WTC11 (cell line): ENCODE measurements at places on chromosomes 13 and 19. TPM values are rescaled to one million over a fixed set of nuclear protein-coding genes. Genes with fewer than 3 reads are reported as not detected.
A peak's percentile ranks its signal among the peaks of the same experiment; 100 is the strongest.

DNA sequence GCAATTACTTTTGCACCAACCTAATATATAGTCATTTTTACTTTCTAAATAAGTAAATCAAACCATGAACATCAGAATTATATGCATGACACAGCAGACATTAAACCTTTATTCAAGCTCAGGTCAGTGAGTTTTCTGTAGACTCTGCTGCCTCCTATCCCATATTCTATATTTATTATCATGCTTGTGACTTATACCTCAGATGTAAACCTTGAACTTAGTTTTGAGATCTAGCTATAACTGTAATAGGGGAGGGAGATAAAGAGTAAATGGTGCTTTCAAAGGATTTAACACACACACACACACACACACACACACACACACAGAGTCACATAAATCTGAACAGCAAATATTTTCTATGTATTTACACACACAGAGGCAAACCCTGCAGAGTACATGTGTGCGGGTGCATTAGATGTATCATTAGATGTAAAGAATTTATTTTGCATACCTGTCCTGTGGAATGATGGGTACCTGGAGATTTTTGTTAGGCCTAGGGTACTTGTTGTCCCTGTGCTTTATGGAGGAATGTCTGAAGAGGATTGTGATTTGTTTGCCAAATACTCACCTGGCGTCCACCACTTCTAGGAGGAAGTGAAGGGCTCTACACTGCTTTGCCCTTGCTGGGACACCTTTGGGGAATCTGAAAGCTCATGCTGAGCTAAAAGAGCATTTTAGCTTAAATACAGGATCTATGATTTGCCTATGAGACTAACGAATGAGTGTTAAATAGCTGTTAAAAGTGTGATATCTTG lies 521.9 kb downstream of the KLF5 start:
- DNase-seq: no peak

DNA sequence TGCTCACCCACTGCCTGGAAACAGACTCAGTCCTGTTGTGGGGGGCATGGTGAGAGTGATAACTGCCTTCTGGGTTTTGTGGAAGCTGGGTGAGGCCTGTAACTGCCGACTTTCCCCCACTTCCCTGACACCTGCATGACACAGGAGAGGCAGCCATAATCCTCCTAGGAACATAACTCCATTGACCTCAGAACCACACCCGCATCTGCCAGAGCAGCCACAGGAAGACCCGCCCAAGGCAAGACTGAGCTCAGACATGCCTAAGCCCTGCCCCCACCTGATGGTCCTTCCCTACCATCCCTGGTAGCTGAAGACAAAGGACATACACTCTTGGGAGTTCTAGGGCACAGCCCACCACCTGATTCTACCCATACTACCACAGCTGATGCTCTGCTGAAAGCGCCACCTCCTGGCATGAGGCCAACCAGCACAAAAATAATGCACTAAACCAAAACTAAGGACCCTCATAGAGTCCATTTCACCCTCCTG lies 326.7 kb downstream of the RBM26 start:
- no peak for DNase-seq

- no peak for DNase-seq
Observed at GRCh38 chr13:24106429-24106828, 54.1 kb upstream of the SPATA13 start.

GRCh38 chr19:18203408-18203862 lies 407 bp downstream of the RAB3A start:
- DNase-seq: no peak

DNA sequence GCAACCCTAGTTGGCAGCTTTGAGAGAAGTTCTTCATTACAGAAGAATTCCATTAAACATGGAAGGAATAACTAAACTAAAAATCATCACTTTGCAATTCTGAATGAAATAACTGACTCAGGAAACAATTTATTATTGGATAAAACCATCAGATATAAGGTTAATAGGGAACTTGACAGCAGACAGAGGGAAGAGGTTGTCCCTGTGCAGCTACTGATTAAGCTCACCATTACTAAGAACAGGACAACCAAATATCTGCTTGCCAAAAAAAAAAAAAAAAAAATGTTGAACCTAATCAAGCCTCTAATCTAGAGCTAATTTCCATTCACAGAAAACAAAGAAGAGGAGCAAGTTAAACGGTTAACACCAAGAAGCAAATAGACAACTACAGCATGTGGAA lies 12.8 kb downstream of the N4BP2L2 start:
- no peak for DNase-seq

GRCh38 chr13:84917252-84917878 lies 881.9 kb downstream of the SLITRK6 start:
- DNase-seq: no peak

YIF1B gene
- 83.3 to 92.5 TPM (median 90.1 TPM) in 3 replicates for total RNA-seq

DNA sequence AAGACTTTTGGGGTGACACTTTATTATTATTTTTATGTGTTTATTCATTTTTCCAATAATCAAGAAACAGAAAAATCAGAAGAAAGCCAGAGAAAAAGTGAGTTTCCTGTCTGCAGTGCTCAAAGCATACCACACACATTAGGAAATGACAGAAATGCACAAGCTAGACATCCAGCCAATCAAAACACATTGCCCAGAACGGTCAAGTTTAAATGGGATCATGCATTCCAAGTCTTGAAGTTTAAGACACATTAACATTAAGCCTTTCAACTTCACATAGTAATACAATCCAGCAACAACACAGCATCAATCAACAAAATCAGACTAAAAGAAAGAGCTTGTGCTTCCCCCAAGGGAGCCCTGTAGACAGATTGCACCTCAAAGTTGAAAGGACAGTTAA lies 28.7 kb upstream of the MEDAG start:
- DNase-seq: no peak

DNA sequence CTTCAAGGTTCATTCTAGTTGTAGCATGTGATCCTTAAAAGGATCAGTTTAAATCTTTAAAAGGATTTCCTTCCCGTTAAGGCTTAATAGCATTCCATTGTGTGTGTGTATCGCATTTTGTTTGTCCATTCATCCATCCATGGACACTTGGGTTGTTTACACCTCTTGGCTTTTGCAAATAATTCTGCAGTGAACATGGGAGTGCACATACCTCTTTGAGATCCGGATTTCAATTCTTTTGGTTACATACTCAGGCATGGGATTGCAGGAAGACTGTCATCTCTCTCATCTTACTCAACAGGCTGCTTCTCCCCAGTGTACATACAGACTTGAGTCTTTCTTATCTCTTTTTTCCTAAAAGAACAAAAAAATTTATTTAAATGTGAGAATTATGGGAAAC lies 1.2 kb downstream of the RNF113B start:
- DNase-seq: no peak

DNA sequence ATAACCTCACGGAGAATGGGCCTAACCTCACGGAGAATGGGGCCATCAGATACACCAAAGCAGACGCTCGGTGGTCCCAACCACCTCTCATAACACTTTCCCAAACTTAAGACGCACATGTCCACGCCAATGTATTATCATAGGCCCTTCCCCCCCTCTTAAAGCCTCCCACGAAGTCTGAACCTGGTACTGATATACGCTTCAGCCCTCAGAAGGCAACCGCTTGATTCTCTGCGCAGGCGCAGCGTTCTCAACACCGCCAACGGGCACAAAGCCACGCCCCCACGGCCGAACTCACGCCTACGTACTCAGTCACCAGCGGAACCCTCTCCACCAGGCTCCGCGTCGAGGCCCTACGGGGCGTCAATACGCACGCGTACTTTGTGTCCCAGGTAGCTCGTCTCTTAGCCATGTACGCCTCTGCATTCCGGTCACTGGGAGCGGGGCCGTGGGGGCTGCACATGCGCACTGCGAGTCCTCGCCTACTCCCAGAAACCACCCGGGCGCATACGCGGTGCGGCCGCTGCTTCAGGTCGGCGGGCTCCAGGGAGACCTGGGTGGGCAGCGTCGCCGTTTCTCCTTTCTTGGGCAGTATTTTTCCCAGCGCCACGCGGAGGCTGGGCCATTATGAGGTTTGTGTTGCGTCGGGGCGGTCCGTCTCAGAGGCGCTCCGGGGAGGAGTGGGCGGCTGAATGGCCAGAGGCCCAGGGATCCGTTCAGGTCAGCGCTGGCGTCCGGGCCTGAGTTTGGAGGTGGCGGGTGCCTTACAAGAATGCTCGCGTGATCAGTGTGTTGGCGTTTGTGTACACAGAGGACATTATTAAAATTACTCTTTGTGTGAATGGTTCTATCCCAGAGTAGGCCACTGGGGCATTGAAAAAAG lies 25.3 kb downstream of the ZNF582 start:
- peak; percentile 95 for DNase-seq

- peak; percentile 58 for DNase-seq
Observed at GRCh38 chr13:75480671-75481175, 1.2 kb downstream of the TBC1D4 start.

NLRP4 gene
- total RNA-seq: not detected in 3 replicates

GRCh38 chr19:48845384-48845783 lies 9.1 kb upstream of the HSD17B14 start:
- DNase-seq: no peak

GRCh38 chr13:31631071-31631470 lies 108.3 kb upstream of the RXFP2 start:
- no peak for DNase-seq

GRCh38 chr13:26480246-26480855 lies 77.1 kb upstream of the WASF3 start:
- DNase-seq: no peak

DNA sequence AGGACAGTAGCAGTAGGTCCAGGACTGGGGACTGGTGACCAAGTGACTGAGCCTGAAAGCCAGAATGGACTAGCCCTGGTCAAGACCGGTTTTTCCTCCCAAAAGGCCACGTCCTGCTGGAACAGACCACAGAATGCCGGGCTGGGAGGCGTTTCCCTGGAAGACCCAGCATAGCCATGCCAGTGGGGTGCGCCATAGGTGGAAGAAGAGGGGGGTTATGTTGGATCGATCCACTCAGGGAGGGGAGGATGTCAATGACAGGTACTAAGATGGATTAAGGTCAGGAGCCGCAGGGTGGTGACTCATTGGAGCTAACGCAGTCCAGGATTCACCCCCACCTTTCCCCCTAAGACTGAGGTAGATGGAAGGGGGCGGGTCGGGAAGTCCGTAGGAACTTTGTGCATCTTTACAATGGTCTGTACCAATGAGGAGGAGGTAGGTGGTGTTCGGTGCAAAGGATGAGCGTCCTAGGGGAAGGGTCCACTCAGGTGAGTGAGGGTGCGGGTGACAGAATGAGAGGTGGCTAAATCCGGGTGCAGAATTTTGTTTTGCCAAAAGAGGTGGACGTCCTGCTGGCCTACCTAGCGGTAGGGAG lies 21.0 kb downstream of the VASP start:
- DNase-seq: peak; percentile 71

- DNase-seq: no peak
Observed at GRCh38 chr13:93865235-93865634, 614.2 kb downstream of the DCT start.

- DNase-seq: no peak
Observed at GRCh38 chr13:109910194-109910593, 123.8 kb upstream of the IRS2 start.

- DNase-seq: no peak
Observed at GRCh38 chr13:80742033-80742432, 401.1 kb upstream of the SPRY2 start.

GRCh38 chr13:48962281-48962680 lies 13.4 kb upstream of the FNDC3A start:
- no peak for DNase-seq

GRCh38 chr19:39557811-39558623 lies 18.1 kb upstream of the EID2 start:
- no peak for DNase-seq
